ENCODE measurements at places on chromosomes 5 and 9.

DNA sequence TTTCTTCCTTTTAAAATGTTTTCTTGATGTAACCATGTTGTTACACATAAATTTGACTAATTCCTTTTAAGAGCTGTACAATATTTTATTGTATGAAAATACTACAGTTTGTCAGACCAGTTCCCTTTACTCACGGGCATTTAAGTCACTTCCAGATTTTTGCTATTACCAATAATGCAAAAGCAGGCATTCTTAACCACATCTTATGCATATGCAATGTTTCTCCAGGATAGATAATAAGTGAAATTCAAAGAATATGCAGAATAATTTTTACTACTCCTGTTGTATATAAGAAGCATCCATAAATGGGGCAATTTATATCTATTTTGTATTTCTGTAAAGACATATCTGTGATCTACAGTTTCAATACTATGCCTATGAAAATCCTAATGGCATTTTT, 77.3 kb downstream of the FNIP1 start:
- DNase-seq = no peak

DNA sequence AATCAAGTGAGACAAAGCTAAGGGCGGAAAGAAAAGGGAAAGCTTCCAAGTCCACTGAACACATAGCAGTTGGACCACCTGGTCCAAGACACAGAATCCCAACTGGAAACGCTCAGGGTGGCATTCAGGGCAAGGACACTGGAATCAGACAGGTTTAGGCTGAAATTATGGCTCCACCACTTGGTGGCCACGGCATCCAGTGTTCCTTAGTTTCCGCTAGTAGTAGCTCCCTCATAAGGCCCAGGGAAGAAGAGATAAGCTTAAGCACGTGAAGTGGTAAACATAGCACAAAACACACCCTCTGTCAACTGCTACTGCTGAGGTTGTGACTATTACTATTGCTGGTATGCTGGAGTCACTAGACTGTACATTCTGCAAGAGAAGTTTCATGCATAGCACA, 209.4 kb downstream of the GLIS3 start:
- no peak for DNase-seq

DNA sequence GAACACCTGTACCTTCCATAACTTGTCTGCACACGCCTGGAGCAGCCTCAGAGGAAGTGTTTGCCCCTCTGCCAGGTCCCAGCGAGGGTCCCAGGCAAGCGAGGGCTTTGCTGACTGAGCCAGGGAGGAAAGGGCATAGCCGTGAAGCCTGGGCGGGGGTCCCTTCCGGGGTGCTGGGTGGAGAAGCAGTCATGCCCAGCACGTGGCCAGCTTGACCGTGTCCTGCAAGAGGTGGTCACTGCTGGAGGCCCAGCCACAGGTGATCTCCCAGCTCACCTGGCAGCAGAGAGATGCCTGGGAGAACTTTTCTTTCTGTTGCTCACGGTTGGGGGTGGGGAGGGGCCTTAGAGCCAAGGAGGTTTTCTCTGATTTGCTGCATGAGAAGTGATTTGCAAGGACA, 195.3 kb downstream of the CACNA1B start:
- DNase-seq = no peak

- DNase-seq = no peak
Observed at GRCh38 chr5:52452098-52452497, 335.6 kb upstream of the ITGA1 start.

Data from activated B cell treated with CpG ODN at 0.5 μM for 24 hours (primary cell).